ENCODE measurements at places on chromosomes 6 and 20. TPM values are rescaled to one million over a fixed set of nuclear protein-coding genes. Genes with fewer than 3 reads are reported as not detected.

- peak; percentile 54 for DNase-seq
- no peak within 1 kb of the TSS for H3K27ac ChIP-seq
- peak within 1 kb of the TSS; percentile 80 for H3K4me3 ChIP-seq
- H3K27me3 ChIP-seq, result no peaks in the 10 kb centered on the region
Measured at GRCh38 chr6:151239603-151240035, at the start of gene AKAP12. Gene AKAP12, plus strand, starts transcription at chr6:151239967. Its CDS starts 596 bp downstream, at chr6:151240563.

GRCh38 chr6:166477647-166478365, 95.1 kb upstream of the MPC1 start:
- no peaks in the 10 kb centered on the region for H3K36me3 ChIP-seq
- H3K4me3 ChIP-seq, result no peak overlapping the region
- no peak for DNase-seq
- no peak overlapping the region for H3K27ac ChIP-seq

The CAP2 gene
- total RNA-seq, result 4.8 TPM

The ADRM1 gene
- total RNA-seq, result 138 TPM

DNA sequence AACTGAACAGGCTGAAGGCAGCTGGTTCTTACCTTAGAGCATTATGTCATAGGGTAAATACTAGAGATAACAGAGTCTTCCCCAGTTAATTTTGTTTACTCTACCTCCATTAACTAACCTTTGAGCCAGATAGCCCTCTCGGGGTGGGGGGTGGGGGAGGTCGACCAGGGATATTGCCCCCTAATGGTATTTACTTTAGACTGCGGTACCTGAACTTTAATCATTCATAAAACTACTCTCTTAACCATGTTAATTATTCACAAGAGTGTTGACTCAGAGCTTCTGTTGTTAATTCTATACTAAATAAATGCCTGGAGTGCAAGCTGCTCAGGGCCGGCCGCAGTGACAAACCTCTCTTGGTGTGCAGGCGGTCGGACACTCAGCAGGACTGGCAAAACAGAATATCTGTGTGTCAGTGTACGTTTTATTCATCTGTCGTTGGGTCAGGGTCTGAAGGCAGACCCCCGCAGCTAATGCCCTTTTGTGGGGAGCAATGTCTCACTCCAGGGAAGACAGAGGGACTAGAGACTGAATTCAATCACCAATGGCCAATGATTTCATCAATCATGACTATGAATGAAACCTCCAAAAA, 152.4 kb upstream of the COL21A1 start:
- H3K27ac ChIP-seq, result no peak overlapping the region
- H3K27me3 ChIP-seq, result no peaks in the 10 kb centered on the region
- no peaks in the 10 kb centered on the region for H3K4me1 ChIP-seq
- H3K36me3 ChIP-seq, result no peaks in the 10 kb centered on the region

DNA sequence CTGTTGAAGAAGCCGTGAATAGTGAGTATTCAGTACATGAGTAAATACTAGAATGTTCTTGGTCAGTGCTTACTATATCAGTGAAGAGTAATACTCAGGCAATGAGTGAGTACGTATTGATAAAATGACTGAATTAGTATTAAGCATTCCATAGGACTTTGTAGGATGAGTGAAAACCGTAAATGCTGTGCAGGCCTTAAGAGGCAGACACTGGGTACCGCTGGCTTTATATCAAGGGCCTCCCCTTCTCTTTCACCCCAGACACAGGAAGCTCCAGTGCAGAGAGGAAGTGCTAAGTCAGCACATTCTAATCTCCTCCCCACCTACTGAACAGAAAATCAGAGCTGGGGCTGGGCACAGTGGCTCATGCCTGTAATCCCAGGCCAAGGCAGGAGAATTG, 24.2 kb downstream of the POFUT1 start:
- H3K27me3 ChIP-seq, result no peaks in the 10 kb centered on the region
- DNase-seq, result no peak

The LPA gene
- total RNA-seq, result not detected

GRCh38 chr6:112274774-112275173, 20.4 kb upstream of the LAMA4 start:
- H3K27me3 ChIP-seq, result no peaks in the 10 kb centered on the region
- no peak for DNase-seq
- H3K36me3 ChIP-seq, result no peaks in the 10 kb centered on the region

All from GM23248 (cell line).